Activated CD8-positive, alpha-beta T cell treated with anti-CD3 and anti-CD28 coated beads for 36 hours (primary cell): ENCODE measurements at places on chromosomes 3 and 15. TPM values are rescaled to one million over a fixed set of nuclear protein-coding genes. Genes with fewer than 3 reads are reported as not detected.

DNA sequence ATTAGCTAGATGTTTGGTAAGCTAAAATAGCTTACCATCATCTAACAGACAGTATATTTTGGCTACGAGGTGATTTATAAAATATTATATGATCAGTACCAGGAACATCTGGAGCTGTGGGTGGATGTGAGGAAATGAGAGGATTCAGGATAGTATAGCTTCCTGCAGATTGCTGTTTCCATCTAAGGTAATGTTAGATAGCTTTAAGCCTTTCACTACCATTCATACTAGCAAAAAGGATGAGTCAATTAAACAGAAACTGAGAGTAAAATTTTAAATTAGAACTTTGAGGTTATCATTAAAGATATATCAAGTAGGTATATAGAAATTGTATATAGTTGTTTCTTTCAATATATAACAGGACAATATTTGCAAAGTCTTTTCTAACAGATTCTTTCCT, 8.0 kb downstream of the ZBTB20 start:
- H3K4me1 ChIP-seq: peaks cover 33% of the 10 kb centered on the region
- no peaks in the 10 kb centered on the region for H3K27me3 ChIP-seq
- no peak for DNase-seq
- peaks cover 3% of the 10 kb centered on the region for H3K36me3 ChIP-seq

GRCh38 chr3:172177046-172177445, 137.7 kb downstream of the FNDC3B start:
- H3K4me1 ChIP-seq: peaks cover 12% of the 10 kb centered on the region
- H3K36me3 ChIP-seq: peaks cover 8% of the 10 kb centered on the region
- no peaks in the 10 kb centered on the region for H3K27me3 ChIP-seq
- no peak overlapping the region for H3K4me3 ChIP-seq
- DNase-seq: no peak

DNA sequence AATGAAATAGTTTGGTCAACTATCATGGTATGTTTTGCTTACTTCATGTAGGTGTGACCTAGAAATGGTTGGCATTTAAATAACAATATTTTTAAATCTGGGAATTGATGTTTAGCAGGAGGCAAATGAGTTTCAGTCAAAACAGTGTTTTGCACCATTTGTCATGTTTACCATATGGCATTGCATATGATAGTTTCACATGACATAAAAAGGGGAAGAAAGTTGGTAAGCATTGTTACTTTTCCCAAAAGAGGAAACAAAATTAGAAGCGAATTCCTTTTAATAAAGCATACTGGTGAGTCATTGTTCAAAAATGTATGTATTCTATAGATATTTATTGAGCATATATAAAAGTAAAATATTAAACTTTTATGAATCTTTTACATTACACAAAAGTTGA, 2.3 kb downstream of the RNF13 start:
- H3K4me1 ChIP-seq: peaks cover 55% of the 10 kb centered on the region
- no peak overlapping the region for H3K27ac ChIP-seq
- peaks cover 10% of the 10 kb centered on the region for H3K36me3 ChIP-seq
- peak overlapping the region; percentile 90 for H3K4me3 ChIP-seq
- H3K27me3 ChIP-seq: peaks cover under 1% of the 10 kb centered on the region

DNA sequence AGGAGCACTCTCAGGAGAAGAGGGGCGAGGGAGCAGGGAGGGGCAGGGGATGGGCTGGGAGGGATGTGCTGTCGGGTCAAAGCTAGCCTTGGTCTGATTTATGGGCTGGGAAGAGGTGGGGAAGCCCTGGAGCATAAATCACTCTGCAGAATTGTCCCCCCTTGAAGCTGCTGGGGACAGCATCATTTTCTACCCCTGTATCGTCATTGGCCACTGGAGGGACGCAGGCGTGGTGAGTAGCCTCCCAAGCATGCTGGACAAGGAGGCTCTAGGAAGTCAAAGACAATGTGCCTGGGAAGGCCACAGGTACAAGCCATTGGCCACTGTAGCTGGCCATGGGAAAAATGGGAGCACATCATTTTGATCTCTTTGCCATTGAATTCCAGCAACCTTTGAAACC, 175.5 kb upstream of the CTDSPL start:
- no peaks in the 10 kb centered on the region for H3K36me3 ChIP-seq
- DNase-seq: no peak
- no peak overlapping the region for H3K4me3 ChIP-seq
- no peaks in the 10 kb centered on the region for H3K27me3 ChIP-seq

DNA sequence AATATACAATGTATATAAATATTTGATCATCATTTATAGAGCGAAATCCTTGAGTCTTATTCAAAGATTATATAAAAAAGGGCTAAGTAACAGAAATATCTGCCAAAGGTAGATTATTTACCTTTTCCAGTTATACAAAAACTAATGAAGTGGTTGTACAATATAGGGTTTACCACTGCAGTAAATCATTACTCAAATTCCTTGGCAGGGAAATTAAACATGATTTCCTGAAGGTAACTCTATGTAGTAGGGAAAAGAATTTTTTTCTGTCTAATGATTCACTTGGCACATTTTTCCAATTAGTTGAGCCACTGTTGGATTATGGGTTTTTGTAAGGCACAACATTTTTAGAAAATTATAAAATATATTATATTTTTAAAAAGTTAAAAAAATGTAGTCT, 129.6 kb downstream of the NR2F2 start:
- H3K36me3 ChIP-seq: no peaks in the 10 kb centered on the region
- no peaks in the 10 kb centered on the region for H3K4me1 ChIP-seq
- DNase-seq: no peak
- H3K27ac ChIP-seq: no peak overlapping the region

The CYP8B1 gene
- not detected for total RNA-seq

DNA sequence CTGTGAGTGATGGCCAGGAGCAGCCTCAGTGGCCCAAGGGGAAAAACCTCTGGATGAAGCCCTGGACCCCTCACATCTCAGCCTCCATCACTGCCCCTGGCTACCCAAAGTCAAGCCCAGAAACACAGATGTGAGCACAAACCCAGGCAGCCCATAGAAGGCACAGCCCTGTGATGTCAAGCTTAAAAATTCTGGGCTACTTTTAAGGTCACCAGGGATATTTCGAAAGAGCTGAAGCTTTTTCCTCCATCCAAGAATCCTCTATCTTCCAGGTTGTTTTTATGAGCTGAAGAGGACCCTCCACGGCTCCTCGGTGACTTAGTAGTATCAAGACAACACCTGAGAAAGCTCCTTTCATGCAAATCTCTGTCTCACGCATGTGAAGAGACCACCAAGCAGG, 11.5 kb downstream of the LIPC start:
- peaks cover 36% of the 10 kb centered on the region for H3K4me1 ChIP-seq
- no peak overlapping the region for H3K27ac ChIP-seq
- H3K4me3 ChIP-seq: no peak overlapping the region

DNA sequence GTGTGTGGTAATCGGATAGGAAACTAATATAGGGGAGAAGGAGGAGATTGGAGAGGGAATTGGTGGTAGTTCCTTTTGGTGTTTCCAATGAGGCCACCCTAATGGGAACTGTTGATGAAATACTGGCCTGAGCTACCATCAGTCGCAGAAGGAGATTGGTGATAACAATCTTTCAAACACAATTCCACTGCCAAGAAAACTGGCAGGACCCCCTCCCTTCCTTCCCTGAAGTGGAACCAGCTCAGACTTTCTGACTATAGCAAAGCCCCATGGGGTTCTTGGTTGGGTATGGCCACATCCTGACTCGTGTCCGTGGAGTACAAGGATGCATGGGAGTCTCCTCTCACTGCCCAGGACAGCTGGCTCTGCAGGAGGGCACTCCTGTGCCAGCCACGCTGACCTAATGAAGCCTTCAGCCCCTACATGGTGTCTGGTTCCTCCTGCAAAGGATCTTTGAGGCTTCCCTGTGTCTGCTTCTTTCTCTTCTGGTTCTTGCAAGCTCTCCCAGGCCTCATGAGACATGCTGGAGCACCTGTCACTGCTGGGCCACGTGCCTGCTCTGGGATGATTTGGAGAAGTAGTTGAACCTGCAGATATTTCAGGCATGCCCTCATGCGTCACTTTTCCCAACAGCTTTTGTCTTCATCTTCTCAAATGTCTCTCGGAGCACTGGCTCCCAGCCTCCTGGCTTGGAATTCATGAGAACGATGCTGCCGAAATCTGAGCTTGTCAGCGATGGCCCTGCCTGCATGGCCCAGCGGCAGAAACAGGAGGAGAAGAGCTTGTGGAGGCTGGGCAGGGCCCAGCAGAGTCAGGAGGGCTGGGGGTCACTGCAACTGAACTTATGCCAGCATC, 90.0 kb upstream of the ADPGK start:
- no peak overlapping the region for H3K27ac ChIP-seq
- no peaks in the 10 kb centered on the region for H3K4me1 ChIP-seq
- H3K36me3 ChIP-seq: no peaks in the 10 kb centered on the region
- peaks cover 11% of the 10 kb centered on the region for H3K27me3 ChIP-seq

DNA sequence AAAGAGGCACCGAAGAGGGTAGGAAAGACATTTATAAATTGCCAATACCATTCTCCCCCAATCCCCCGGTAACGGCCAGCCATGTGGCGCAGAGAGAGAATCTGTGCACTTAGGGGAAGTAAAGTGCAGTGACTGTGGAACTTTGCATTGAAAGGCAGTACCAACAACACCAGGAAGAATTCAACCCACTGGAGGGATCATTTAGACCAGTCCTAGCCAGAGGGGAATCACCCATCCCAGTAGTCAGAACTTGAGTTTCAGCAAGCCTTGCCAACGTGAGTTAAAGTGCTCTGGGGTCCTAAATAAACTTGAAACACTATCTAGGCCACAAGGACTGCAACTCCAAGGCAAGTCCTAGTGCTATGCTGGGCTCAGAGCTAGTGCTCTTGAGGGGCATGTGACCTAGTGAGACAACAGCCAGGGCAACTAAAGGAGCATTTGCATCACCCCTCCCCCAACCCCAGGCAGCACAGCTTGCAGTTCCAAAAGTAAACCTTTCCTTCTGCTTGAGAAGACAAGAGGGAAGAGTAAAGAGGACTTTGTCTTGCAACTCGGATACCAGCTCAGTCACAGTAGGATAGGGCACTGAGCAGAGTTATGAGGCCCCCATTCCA, 15.0 kb downstream of the CEP70 start:
- DNase-seq: no peak
- H3K36me3 ChIP-seq: peaks cover 26% of the 10 kb centered on the region
- no peaks in the 10 kb centered on the region for H3K27me3 ChIP-seq
- H3K4me1 ChIP-seq: peaks cover 42% of the 10 kb centered on the region
- H3K27ac ChIP-seq: peak overlapping the region; percentile 60
- H3K4me3 ChIP-seq: no peak overlapping the region

- no peak overlapping the region for H3K4me3 ChIP-seq
- H3K4me1 ChIP-seq: peaks cover 2% of the 10 kb centered on the region
- H3K27ac ChIP-seq: no peak overlapping the region
Observed at GRCh38 chr3:64509206-64509605, 178.6 kb downstream of the ADAMTS9 start.

The RARRES1 gene
- not detected for total RNA-seq

- peak; percentile 51 for DNase-seq
- H3K27me3 ChIP-seq: no peaks in the 10 kb centered on the region
- H3K4me1 ChIP-seq: peaks cover 19% of the 10 kb centered on the region
- H3K27ac ChIP-seq: no peak overlapping the region
- H3K4me3 ChIP-seq: no peak overlapping the region
Observed at GRCh38 chr3:13851997-13852637, 27.8 kb downstream of the WNT7A start.

The MNS1 gene
- total RNA-seq: 0.29 TPM

GRCh38 chr3:188152660-188153436, 1.1 kb upstream of the LPP start:
- H3K4me3 ChIP-seq: peak overlapping the region; percentile 75
- peaks cover 3% of the 10 kb centered on the region for H3K36me3 ChIP-seq
- DNase-seq: peak; percentile 35
- peak overlapping the region; percentile 40 for H3K27ac ChIP-seq
- peaks cover 54% of the 10 kb centered on the region for H3K4me1 ChIP-seq
- H3K27me3 ChIP-seq: no peaks in the 10 kb centered on the region

GRCh38 chr15:46151786-46152185, 517.0 kb downstream of the SQOR start:
- no peaks in the 10 kb centered on the region for H3K36me3 ChIP-seq
- H3K27ac ChIP-seq: no peak overlapping the region
- no peak for DNase-seq
- no peaks in the 10 kb centered on the region for H3K4me1 ChIP-seq
- H3K4me3 ChIP-seq: no peak overlapping the region

The FAN1 gene
- total RNA-seq: 12.0 TPM

DNA sequence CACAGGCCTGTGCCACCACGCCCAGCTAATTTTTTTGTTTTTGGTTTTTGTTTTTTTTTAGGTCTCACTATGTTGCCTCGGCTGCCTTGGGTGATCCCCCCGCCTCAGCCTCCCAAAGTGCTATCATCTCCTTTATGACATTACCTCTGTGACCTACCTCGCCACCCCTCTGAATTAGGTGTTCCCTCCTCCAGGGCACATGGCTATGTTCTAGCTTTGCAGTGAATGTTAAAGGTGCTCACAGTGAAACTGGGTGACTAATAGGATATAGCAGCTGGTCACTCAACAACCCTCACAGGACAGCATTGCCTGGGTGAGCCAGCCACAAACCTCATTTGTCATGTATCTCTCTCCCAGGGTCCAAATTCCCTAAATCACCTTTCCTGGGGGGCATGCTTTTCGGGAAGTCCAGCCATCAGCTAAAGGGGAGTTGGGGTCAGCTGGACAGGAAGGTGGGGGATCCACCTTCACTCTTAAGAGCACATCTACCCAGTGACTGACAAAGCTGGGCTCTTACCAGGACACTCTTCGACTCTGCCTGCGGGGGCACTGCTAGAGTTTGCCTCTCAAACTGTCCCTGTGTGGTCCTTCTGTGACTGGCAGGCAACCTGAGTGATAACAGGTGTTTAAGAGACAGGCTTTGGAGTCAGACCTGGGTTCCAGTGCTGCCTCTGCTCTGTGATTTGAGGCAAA, 1.6 kb upstream of the TTLL3 start:
- H3K27me3 ChIP-seq: no peaks in the 10 kb centered on the region
- peaks cover 42% of the 10 kb centered on the region for H3K4me1 ChIP-seq
- H3K27ac ChIP-seq: peak overlapping the region; percentile 90
- H3K36me3 ChIP-seq: peaks cover 61% of the 10 kb centered on the region

DNA sequence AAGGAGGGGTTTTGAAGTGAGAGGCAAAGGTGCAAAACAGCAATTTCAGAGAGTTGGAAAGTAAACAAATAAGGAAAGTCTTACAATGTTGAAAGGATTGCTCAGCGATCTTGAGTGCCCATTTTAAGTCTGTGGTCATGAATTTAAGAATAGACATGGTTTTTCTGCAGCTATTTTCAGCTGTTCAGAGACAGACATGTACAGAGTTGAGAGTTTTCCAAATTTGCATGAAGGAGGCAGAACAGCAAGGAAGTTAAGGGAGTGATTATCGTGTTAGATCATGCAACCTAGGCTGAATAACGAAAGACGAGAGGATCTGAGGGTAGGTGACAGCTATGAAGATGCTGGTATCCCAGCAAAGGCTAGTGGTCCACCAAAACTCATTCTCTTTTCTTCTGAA, 37.2 kb downstream of the DET1 start:
- no peak overlapping the region for H3K27ac ChIP-seq
- H3K4me1 ChIP-seq: peaks cover 6% of the 10 kb centered on the region
- H3K27me3 ChIP-seq: no peaks in the 10 kb centered on the region
- peaks cover 18% of the 10 kb centered on the region for H3K36me3 ChIP-seq
- no peak overlapping the region for H3K4me3 ChIP-seq

GRCh38 chr3:187616307-187616972, 53.8 kb downstream of the SST start:
- peak; percentile 77 for DNase-seq
- peaks cover 12% of the 10 kb centered on the region for H3K27me3 ChIP-seq
- no peaks in the 10 kb centered on the region for H3K36me3 ChIP-seq
- peaks cover 4% of the 10 kb centered on the region for H3K4me1 ChIP-seq
- H3K4me3 ChIP-seq: no peak overlapping the region
- H3K27ac ChIP-seq: no peak overlapping the region

- H3K36me3 ChIP-seq: peaks cover 2% of the 10 kb centered on the region
- peaks cover 42% of the 10 kb centered on the region for H3K4me1 ChIP-seq
- H3K4me3 ChIP-seq: peak within 1 kb of the TSS; percentile 86
- peak within 1 kb of the TSS; percentile 92 for H3K27ac ChIP-seq
- peak; percentile 78 for DNase-seq
Observed at GRCh38 chr15:40763801-40764628, at the start of gene GCHFR. Gene GCHFR, plus strand, starts transcription at chr15:40764068. Its CDS starts 113 bp downstream, at chr15:40764181.
